ENCODE measurements at places on chromosomes 13 and 19. TPM values are rescaled to one million over a fixed set of nuclear protein-coding genes. Genes with fewer than 3 reads are reported as not detected.

HOOK2 gene
- total RNA-seq = 16.9 TPM

RFPL4A gene
- total RNA-seq = not detected

CEACAM21 gene
- total RNA-seq = not detected

ATP4A gene
- total RNA-seq = not detected

BEST2 gene
- total RNA-seq = not detected

CCL25 gene
- not detected for total RNA-seq

ZNF549 gene
- total RNA-seq = 6.2 TPM

R3HDM4 gene
- total RNA-seq = 17.6 TPM

CEACAM16 gene
- total RNA-seq = not detected

RGL3 gene
- total RNA-seq = 3.7 TPM

CATSPERD gene
- not detected for total RNA-seq

FUZ gene
- 25.8 TPM for total RNA-seq

TMPRSS9 gene
- total RNA-seq = not detected

N4BP2L1 gene
- 2.2 TPM for total RNA-seq

LILRB1 gene
- total RNA-seq = not detected

LGALS14 gene
- not detected for total RNA-seq

COX7A1 gene
- 79.4 TPM for total RNA-seq

MTUS2 gene
- 0.25 TPM for total RNA-seq

FAM124A gene
- total RNA-seq = 8.9 TPM

LILRA6 gene
- total RNA-seq = not detected

Measured in aortic smooth muscle cell (primary cell).